NCI-H345 (cell line): ENCODE measurements at places on chromosomes 11 and 22.
A peak's percentile ranks its signal among the peaks of the same experiment; 100 is the strongest.

GRCh38 chr11:29483831-29484230 is 533.0 kb downstream of the KCNA4 start:
- no peak for DNase-seq

DNA sequence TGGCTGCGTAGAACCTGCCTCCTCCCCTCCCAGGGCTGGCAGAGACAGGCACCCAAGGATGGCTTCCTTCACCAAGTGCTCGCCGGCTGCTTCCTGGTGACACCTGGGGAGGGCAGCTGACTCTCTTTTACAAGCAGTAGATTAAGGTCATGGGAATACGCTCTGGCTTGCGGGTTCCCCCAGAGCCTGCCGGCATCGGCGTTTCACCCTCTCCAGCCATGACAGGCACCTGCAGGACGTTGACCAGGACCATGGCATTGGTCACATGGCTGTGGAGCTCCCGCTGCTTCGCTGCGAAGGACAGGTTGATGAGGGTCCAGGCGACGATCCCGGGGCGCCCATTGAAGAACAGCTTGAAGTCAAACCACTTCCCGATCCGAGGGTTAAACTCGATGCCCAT is 9.5 kb downstream of the DHCR7 start:
- no peak for DNase-seq

DNA sequence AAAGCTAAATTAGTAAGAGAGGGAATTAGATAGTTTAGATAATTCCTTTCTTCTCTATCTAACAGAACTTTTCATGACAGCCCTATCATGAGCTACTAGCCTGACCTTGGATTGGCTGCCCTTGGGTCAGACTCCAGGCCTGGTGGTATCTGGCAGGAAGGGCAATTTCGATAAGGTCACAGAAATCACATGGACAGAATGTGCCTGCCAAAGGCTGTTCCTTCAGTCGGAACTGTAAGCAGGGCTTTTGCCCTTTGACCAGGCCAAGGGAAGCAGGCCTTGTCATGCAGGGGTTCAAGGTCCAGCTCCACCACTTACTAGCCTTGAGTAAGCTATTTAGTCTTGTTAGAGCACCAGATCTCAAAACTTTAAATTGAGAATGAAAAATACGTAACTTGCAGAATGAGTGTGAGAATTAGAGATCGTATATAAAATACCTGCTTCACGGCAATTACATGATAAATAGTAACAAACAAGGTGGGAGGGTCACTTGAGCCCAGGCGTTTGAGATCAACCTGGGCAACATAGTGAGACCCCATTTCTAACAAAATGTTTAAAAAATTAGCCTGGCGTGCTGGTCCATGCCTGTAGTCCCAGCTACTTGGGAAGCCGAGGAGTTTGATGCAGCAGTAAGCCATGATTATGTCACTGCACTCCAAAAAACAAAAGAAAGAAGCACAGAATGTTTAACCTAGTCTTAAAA is 60.8 kb upstream of the SC5D start:
- DNase-seq: no peak

- no peak for DNase-seq
These were observed 51.0 kb upstream of the IGLL5 start for GRCh38 chr22:22836635-22837034.

DNA sequence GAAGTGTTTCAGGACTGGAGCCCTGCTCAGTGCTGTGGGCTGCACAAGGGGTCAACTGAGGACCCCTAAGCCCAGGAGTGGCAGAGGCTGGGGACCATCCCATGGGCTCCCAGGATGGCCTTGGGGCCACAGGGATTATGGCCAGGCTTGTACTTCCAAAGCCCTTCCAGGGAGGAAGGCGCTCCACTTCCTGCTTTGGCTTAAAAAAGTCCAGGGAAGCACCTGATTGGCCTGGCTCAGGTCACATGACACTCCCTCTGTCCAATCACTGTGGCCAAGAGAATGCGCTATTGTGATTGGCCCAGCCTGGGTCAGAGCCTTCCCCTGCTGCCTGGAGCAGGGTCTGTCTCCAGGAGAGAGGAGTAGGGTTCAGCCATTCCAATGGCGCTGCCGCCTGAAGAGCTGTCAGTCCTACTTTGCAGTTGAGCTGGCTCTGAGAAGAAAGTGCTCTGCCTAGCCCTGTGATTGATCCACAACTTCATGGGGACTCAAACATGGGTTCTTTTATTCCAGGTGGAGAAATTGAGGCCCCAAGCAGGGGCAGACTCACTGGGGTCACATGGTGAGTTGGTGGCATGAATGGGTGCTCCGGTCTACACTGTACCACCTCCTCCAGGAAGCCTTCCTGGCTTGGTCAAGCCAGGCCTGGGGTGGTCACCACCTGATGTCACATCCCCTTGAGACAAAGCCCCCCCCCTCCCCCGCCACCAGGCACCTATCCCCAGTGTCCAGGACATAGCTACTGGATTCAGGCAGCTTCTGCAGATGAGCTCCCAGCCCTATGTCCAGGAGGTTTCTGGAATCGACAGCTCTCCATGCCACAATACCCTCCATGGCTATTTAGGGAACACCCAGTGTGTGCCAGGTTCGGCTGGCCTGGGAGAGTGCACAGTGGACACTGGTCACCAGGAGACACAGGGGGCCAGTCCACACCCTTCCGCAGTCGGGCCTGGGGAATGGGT is 48.2 kb downstream of the RTN4R start:
- no peak for DNase-seq

- no peak for DNase-seq
These were observed 14.4 kb upstream of the UCP3 start for GRCh38 chr11:74023276-74023675.

DNA sequence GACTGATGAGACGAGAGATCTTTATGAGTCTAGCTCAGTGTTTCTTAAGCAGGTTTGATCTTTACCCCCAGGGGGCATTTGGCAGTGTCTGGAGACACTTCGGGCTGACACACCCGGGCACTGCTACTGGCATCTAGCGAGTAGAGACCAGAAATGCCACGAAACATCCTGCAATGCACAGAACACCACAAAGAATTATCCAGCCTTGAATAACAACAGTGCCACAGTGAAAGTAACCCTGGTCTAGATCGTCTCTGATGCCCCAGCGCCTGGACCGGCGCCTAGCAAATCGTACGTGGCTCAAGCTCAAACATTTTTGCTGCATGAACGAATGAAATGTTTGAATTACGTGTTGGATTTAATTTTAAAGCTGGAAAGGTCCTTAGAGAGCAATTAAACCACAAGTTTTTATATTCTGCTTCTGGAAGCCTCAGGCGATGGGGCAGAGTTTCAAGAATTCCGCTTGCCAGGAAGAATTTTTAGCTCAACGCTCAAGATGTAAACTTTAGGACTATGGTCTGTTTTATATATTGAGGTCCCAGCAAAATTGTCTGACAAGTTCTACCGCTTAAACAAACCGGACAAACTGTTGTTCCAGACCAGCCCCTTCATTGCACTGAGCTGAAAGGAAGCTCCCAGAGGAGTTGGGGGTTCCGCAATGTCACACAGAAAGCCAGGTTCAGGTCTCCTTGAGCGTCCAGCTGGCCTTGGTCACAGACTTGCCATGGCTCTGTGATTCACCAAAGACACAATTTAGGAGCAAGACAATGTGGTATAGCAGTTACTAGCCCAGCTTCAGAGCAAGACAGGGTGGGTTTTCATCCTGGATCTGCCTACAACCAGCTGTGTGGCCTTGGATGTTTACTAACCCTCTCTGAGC is 44.2 kb upstream of the SMTN start:
- DNase-seq: no peak

GRCh38 chr22:32754413-32755041 is 47.0 kb upstream of the TIMP3 start:
- DNase-seq: no peak

GRCh38 chr22:38782402-38783094 is 11.4 kb downstream of the DNAL4 start:
- no peak for DNase-seq

GRCh38 chr22:20834206-20834605 is 24.4 kb downstream of the PI4KA start:
- no peak for DNase-seq

GRCh38 chr11:132310390-132311375 is 940.3 kb downstream of the NTM start:
- DNase-seq: no peak

DNA sequence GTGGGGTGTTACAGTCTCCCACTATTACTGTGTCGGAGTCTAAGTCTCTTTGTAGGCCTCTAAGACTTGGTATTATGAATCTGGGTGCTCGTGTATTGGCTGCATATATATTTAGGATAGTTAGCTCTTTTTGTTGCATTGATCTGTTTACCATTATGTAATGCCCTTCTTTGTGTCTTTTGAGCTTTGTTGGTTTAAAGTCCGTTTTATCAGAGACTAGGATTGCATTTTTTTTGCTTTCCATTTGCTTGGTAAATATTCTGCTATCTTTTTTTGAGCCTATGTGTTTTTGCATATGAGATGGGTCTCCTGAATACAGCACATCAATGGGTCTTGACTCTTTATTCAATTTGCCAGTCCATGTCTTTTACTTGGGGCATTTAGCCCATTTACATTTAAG is 97.6 kb downstream of the PDE3B start:
- no peak for DNase-seq

DNA sequence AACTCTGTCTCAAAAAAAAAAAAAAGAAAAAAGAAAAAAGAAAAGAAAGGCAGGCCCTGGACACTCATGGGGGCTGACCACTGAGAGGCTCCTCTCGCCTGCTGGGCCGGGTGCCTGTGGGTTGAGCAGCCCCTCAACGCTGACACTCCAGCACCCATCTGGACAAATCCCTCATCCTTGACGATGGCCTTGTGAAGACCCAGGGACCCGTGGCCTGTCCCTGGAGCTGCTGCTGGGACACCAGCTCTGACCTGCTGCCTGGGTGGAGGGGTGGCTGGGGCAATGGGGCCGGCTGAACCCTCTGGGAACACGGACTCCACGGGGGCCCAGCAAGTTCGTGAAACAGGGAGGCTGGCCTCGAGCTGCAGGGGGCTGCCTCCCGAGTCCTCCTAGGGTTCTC is 10.5 kb upstream of the BID start:
- no peak for DNase-seq

- DNase-seq: no peak
These were observed 109.3 kb upstream of the BMAL1 start for GRCh38 chr11:13168271-13168670.

GRCh38 chr11:25779033-25779432 is 552.9 kb upstream of the ANO3 start:
- DNase-seq: no peak

GRCh38 chr11:69094915-69095290 is 46.2 kb downstream of the TPCN2 start:
- no peak for DNase-seq

DNA sequence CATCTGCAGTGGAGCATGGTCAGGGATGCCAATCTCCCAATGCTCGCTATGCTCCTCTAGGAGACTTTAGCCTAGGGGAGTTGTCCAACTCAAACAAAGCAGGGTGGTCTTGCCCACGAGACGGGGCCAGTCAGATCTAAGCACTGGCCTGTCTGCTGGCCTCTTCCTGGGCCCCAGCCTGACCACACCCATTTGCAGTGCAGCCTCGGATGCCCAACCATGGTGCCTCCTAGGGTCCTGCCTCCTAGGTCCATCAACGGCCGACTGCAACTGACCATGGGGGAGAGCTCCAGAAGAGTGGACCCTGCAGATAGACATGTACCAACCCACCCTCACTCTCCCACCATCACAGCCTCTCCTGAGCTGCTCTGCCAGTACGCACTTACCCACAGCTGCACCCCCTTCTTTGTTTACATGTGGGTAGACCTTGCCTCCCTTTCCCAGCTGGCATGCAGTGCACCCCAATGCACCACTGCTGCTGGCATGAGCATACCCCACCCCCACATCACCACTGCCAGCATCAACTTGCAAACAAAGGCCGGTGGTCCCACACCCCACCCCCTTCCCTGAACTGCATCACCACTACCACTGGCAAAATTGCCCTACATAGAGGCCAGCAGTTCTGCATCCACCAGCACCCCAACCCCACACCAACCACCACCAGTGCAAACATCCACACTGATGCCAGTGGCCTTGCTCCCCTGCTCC is 27.6 kb upstream of the ARL14EP start:
- no peak for DNase-seq

DNA sequence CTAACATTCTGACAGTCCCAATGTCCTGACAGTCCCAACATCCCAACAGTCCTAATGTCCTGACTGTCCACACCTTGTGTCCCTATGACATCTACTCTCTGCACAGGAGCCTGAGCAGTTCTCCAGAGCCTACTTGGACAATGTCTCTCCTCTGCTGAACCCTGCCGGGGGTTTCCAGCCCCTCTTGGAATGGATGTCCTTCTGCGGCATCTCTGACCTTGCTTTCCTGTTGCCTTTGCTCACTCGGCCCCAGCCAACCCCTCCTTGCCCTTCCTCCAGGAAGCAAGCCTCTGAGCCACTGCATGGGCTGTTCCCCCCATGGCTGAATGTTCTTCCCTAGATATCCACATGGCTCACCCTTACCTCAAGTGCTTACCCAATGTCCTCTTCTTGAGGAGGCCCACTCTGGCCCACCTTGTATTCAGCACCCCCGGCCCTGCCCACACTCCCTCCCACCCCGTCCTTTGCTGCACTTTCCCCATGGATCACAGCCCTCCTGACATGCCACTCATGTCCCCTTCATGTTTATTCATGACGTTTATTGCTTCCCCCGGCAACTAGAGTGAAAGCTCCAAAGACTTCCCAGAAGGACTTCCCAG is 59.5 kb downstream of the DHCR7 start:
- DNase-seq: no peak

- no peak for DNase-seq
These were observed 211.4 kb upstream of the SORL1-AS1 start for GRCh38 chr11:121664144-121664543.

GRCh38 chr22:42905217-42905616 is 48.1 kb upstream of the ARFGAP3 start:
- no peak for DNase-seq

GRCh38 chr11:133902506-133902905 is 54.3 kb downstream of the IGSF9B start:
- no peak for DNase-seq

DNA sequence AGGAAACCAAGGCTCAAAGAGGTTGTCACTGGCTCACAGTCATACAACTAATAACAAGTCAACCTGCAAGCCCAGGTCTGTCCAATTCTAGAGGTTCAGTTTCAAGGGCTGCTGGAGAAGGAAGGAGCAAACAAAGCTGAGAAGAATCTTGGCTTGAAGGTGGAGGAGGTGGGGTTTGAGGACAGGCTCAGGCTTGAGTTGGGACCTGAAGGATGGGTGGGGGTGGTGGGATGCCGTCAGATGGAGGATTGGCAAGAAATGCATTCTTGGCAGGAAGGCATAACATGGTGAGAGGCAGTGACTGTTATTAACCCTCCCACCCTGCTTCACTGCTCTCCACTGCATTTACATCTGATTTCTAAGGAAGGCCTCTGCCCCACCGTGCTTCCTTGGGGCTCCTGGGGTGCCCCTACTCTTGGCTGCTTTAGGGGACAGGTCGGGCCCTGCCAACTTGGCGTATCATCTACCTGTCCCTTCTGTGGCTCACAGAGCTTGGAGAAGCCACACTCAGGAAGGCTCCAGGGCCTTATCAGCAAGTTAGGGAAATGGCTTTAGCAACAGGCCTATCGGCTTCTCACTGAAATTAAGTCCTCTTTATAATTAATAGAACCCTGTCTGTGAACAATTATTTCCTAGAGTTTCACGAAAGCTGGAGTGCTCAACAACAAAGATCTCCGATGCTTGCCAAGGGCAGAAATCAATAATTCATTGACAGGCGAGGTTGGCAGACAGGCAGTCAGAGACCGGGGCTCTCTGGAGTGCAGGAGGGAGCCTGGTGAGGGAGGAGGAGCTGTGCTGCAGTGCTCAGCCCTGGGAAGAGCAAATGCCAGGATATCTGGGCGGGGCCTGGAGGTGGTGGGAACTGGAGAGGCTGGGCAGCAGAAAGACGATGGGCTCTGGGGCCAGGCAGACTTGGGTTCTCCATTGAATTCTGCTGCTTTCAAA is 84.9 kb upstream of the NARS2 start:
- peak; percentile 53 for DNase-seq
